ENCODE measurements at places on chromosomes 16 and 17.

GRCh38 chr16:2276368-2277195 lies 8.7 kb upstream of the RNPS1 start:
- DNase-seq = no peak

DNA sequence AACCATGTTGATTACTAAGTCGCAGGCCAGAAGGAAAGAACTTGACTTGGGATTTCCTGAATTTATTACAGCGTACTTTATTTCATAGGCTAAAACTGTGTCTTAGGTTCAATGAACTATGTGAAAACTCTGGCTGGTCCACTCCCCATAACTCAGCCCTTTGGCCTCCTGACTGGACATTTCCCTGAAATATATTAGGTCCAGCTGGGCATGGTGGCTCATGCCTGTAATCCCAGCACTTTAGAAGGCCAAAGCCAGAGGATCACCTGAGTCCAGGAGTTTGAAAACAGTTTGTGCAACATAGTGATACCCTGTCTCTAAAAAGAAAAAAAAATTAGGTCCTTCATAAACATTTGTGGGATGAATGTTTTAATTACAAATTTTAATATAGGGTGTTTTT lies 97.0 kb downstream of the CYLD start:
- no peak for DNase-seq

DNA sequence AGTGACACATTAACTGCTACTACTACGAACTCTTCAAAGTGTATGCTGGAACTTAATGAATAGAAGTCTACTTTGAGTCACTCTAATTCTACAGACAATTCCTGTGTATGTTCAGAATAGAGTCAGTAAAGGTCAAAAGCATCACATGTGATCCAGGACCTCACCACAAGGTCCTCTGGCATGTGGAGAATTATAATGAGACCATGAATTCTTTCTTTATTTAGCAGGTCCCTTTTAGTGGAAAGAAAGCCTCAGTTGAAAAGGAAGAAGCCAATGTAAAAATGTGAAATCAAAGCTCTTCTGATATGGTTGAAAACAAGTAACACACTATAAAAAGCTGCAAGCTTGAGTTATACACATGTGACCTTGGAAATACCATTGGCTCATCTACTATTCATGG lies 1612.1 kb upstream of the GOT2 start:
- DNase-seq = no peak

DNA sequence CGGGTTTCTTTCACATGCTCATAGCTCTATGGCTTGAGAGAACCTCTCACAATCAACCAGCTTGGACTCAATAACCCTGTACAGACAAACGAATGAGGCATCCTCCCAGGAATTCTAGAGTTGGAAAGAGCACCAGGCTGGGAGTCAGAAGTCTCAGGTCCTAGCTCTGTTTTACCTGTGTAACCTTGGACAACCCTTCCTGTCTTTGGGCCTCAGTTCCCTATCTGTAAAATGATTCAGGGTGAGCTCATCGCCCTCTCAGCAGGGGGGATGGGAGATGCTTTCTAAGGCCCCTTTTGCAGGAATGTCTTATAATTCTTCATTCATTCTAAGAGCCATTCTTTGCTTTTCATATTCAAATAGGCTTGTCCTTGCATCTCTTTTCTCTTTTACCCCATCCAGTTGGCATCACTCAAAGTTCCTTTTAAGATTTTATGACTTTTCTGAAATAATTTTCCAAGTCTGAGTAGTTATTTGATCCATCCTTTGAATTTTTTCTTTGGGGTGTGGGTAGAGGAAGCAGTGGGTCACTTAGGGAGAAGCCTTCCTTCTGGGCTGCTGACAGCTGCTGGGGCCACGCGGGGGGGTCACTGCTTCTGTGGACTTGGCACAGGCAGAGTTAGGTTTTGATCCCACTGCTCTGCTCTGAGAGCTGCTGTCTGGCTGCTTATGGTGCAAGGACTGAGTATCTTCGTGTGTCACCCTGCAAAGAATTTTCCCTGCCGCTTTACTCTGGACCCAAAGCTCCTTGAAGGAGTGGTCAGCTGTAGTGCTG lies 102.7 kb downstream of the UTP18 start:
- DNase-seq = no peak

DNA sequence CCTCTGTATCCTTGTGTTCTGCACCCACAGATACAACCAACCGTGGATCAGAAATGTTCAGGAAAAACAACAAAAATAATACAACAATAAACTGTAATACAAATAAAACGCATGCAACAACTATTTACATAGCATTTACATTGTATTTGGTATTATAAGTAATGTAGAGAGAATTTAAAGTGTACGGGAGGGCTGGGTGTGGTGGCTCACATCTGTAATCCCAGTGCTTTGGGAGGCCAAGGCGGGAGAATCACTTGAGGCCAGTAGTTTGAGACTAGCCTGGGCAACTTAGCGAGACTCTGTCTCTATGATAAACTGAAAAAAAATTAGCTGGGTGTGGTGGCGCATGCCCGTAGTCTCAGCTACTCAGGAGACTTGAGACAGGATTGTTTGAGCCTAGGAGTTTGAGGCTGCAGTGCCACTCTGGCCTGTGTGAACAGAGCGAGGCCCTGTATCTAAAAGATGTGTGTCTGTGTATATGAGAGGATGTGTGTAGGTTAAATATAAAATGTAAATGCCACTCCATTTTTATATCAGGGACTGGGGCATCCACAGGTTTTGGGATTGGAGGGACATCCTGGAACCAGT lies 13.3 kb downstream of the SEC14L1 start:
- DNase-seq = no peak

DNA sequence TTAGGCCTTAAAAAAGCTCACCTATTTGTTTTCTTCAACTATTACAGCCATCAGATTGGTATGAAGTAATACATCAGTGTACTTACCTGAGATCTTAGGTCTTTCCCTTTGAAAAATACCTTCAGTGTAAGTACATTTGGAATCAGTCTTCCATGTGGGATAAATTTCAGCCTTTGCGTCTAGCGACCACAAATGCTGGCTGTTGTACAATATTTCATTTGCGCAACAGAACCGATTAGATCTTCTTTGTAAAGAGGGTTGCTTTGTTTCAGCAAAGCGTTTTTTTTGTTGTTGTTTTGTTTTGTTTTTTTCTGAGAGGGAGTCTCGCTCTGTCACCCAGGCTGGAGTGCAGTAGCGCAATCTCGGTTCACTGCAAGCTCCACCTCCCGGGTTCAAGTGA lies 394.0 kb downstream of the CPPED1 start:
- no peak for DNase-seq

DNA sequence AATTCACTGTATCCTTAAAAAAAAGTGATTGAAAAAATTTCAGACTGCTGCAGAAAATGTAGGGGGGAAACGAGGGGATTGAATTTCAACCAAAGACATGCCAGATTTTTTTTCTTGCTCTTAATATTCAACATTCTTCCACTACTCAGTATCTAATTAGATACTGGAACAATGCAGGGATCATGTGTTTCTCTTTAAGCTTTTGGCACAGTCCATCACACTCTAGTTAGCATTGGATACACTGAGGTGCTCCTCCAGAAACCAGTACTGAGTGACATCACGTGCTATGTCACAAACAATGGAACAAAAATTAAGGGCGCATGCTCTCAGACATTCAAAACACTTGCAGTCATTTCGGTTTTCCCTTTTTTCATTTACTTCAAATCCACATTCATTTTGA lies 298.6 kb upstream of the PSMD7 start:
- no peak for DNase-seq

DNA sequence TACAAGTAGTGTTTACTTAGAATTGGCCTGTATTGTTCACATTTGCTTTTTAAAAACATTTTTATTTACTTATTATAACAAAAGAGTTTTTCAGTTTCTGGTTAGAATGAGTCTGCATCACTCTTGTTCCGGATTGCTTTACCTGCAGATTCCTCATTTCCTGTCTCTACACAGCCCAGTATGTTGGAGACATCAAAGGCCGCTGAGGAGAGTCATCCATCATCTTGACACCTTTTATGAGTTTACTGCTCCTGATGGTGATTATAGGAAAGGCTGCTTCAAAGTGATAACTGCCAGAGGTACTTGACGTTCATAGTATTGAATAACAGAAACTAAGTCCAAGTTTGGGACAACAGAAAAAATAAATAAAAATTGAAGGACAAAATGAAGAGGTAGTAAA lies 490.5 kb upstream of the CA10 start:
- no peak for DNase-seq

DNA sequence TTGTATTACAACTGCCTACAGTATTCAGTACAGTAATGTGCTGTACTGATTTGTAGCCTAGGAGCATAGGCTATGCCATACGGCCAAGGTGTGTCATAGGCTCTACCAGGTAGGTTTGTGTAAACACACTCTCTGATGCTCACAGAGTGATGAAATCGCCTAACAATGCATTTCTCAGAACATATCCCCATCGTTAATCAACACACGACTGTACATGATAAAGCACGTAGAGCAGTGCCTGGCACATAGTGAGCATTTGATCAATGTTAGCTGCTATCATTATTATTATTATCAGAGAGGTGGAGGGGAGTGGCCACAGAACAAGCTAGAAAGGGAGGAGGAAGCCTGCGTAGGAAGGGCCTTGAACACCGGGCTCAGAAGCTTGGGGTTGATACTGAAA lies 81.1 kb upstream of the LHX1 start:
- no peak for DNase-seq

DNA sequence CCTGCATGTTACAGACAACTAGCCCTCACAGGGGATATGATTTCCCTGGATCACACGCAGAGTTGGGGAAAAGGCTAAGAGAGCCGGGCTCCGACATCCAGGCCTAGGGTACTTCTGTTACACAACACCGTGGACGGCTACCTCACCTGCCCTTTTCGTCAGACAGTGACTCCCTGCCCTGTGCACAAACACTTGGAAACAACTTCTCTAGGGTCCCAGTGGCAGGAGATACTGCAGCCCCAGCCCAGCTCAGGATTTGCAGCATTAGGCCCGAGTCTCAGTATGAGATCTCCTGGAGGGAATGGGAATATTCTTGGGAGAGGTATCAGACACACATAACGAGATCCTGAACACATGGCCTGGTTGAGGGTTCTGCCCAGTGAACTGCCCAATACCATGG lies 8.3 kb downstream of the RUSF1 start:
- DNase-seq = no peak

GRCh38 chr16:13189250-13189649 lies 287.9 kb downstream of the SHISA9 start:
- DNase-seq = no peak

DNA sequence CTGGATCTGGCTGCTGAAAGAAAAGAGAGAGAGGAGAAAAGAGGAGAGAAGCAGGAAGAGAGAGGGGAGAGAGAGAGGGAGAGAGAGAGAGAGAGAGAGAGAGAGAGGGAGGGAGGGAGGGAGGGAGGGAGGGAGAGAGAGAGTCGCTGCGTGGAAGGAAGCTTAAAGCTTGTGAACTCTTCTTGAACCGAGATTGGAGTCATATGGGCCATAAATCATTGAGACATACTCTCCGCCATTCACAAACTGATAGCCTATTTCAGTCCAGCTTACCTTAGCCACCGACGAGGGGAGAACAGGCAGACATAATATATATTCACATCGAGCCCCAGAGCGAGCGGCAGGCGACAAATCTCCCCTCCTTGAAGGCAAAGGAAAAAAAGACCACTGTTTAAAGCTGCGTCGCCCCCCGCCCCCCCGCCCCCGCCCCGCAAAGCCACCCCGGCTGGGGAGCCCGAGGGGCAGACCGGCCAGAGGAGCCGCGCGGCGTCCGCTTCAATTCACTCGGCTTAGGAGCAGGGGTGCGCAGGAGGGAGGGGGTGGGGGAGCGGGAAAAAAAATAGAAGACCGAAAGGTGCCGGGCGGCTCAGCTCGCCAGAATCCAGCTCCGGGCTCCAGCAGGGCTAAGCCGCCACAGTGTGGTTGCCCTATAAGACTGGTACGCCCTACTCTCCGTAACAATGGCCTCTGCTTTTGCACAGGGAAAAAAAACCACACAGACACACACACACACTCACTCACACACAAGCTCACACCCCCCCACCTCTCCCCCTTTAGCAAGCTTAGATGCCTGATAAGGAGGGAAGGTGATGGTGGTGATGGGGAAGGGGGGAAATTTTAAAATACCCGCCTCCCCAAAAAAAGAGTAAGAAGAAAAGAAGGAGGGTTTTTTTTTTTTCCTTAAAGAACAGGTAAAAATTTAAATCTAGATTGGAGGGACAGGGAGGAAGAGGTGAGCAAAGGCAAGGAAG lies 10.6 kb upstream of the HOXB2 start:
- DNase-seq = peak; percentile 54

DNA sequence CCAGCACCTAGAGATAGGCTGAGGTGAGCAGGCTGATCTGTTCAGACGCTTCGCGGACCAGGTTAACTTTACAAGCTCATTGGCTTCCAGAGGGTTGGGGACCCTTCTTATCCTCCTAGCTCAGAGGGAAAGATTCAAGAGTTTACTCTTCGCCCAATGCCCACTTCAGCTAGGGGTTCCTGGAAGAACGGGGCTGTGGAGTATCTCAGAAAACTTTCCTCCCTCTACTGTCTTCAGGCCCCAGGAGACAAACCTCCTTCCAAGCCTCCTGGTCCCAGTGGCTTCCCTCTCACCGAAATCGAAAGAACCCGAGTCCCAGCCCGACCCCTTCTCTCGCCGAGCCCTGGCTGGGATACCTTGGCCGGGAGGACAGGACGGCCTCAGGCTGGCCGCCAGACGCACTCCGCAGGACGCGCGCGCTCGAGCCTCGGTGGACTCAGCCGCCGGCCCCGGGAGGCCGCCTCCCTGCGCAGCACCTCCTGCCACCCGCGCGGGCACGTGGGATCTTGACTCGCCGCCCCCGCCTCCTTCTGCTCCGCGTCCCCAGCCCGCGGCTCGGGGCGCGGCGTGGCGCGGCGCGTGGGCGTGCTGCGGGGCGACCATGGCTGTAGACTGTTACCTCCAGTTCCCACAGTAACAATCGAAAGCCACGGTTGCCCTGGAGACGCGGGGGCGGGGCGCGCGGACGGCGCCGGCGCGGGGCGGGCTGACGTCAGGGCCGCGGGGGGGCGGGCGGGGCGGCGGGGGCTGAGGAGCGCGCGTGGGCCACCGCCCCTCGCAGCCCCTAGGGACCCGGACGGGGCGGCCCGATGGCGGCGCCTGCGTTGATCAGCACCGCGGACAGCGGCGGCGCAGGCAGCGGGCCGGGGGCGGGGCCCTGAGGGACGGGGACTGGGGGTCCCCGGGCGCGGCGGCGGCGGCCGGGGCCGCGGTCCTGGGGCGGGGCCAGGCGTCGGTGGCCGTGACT lies 5.3 kb upstream of the HIC1 start:
- peak; percentile 63 for DNase-seq

GRCh38 chr16:2708955-2709587 lies 11.0 kb downstream of the PRSS27 start:
- no peak for DNase-seq

DNA sequence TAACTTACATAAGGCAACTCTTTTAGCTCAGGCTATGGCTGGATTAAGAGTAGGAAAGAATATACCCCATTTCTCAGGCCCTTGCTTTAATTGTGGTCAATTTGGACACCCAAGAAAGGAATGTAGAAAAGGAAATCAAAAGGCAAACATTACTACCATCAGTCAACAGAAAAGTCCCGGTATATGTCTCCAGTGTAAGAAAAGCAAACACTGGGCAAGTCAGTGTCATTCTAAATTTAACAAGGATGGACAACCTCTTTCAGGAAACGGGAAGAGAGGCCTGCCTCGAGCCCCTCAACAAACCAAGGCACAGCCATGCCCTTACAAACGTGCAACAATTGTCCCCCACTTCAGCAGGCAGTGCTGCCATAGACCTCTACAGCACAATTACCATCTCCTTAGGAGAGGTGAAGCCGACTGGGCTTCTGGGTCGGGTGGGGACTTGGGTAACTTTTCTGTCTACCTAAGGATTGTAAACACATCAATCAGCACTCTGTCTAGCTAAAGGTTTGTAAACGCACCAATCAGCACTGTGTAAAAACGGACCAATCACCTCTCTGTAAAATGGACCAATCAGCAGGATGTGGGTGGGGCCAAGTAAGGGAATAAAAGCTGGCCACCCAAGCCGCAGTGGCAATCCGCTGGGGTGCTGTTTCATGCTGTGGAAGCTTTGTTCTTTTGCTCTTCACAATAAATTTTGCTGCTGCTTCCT lies 12.4 kb downstream of the MRPL58 start:
- no peak for DNase-seq

Data from ELF-1 (cell line).